ENCODE measurements at places on chromosomes 2 and 18.

DNA sequence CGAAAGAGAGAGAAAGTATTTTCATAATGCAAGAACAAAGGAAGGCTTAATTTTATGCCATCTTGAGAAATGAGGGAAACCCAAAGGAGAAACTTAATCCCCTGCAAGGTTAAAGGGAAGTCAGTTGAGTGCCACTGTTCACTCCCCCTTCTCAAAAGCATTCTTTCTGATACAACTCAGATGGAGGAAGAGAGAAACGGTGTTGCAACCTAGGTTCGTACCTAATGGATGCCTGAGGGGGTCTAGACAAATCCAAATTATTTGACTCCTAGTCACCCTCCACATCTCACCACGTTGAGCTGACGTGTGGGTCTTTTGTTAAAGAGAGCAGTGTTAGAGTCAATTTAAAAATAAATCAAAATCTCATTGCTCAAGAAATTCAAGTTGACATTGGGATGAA, 52.6 kb upstream of the UNC80 start:
- DNase-seq: no peak

DNA sequence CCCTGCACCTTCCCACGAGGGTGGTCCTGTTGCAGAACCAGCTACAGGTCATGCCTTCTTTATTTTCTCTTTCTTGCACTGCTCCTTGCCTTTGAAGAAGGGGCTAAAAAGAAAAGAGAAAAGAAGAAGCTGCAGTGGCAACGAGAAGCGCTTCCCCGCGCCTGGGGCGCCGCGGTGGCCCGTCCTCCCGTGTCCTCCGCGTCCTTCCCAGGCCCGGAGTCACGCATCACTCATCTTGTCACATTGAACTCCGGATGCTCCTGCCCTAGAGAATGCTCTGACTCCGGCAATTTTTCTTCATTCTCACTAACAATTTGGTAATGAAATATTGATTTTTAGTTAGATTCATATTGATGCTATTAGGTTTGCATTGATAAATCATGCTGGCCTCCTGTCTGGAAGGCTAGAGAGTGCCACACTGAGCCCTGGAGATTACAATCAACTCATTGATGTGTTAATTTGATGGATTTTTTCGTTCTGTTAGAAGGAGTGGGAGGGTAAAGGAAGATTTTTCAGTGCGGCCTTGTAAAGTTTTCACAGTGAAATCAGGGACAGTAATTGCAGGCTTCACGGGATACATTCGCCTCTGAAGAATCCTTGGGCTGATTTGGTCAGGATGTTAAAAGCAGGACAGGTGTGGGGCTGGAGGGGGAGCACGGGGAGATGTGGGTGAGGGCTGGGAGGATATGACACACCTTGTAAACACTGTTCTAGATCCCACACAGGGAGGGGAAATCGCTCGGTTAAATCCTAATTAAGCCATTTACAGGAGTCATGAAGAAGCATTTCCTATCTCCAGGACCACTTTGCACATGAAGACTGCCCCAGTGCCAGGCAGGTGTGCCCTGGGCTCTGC, 349.3 kb downstream of the ZNF516 start:
- DNase-seq: no peak

DNA sequence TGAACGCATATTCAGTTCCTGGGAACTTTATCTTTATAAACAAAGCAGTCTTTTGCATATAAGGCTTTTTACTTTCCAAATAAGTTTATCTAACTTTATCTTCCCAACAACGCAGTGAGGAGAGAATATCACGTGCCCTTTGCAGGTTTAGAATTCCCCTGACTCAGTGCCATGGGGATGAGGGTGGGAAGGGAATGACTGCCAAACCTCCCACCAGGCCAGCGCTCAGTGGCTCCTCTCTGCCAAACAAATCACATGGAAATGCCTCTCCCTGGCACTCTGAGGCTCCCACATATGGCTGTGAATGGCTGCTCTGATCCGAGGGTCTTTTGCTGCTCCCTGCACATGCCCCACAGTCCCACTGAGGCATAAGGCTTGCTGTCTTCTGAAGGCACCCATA, 158.3 kb downstream of the DNAH6 start:
- no peak for DNase-seq

- DNase-seq: no peak
These were observed 42.7 kb upstream of the DYSF start for GRCh38 chr2:71410696-71411095.

DNA sequence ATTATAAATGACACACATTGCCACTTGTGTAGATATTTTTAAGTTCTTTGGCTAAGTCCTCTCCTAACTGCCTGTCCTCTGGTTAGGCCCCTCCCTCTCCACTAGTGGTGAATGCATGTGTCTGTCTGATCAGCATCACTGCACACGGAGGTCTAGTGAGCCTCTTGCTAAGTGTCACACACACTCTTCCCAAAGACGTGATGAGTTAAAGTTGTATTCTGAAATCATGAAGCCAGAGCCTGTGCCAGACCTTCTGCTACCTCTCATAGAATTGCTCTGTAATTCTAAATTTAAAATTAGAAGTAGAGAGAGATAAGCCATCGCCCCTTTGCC, 41.3 kb downstream of the RALB start:
- DNase-seq: no peak

DNA sequence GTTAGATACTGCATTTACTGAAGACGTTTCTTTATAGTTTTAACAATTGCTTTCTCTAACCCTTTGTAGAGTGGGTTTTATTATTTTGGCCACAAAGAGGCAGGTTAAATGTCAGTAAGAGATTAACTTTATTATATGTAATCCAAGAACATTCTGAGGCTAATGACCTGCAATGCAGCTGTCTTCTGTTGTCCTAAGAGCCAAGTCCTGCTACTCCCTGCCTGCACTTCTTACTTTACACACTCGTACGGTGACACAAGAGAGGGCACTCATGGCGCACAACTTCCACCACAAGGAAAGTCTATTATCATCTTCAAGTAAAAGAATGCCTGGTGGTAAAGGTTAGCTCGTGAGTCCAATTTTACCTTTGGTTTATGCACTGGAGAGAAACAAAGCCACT, 471.0 kb upstream of the HNMT start:
- DNase-seq: no peak

- no peak for DNase-seq
These were observed 95.3 kb downstream of the EIPR1 start for GRCh38 chr2:3282056-3282998.

GRCh38 chr2:71631411-71631931, 178.1 kb downstream of the DYSF start:
- DNase-seq: no peak

DNA sequence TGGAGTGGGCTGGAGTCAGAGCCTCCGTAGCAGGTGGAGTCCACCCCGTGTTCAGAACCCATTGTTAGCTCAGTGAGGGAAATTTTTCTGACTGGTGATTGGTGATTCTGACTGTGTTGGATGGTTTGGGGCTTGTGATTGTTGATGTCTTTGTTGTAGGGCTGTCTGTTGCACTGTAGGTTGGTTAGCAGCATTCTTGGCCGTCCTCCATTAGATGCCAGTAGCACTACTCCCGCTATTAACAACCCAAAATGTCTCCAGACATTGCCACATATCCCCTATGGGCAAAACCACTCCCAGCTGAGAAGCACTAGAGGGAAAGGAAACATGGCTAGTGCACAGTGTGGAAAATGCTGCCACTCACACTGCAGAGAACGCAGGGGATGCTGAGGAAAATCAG, 51.7 kb downstream of the ARMC9 start:
- no peak for DNase-seq

- DNase-seq: no peak
These were observed 1.3 kb downstream of the GBX2 start for GRCh38 chr2:236166796-236167296.

DNA sequence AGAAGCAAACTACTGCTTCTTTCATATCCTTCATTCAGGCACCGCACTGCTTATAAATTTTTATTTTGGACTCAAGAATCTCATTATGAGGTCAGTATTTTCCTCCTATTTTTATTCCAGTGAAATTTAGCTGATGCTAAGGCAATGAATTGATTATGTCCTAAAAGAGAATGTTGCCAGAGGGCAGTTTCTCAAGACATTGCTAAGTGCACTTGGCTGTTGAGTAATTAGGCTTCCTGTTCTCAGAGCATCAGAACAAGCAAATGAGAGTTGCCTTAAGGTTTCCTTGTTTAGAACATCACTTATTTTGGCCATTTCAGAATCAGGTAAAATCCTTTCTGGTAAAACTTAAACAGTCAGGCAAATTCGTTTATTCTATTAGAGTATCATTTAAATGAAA, 548.6 kb upstream of the ZEB2 start:
- no peak for DNase-seq

DNA sequence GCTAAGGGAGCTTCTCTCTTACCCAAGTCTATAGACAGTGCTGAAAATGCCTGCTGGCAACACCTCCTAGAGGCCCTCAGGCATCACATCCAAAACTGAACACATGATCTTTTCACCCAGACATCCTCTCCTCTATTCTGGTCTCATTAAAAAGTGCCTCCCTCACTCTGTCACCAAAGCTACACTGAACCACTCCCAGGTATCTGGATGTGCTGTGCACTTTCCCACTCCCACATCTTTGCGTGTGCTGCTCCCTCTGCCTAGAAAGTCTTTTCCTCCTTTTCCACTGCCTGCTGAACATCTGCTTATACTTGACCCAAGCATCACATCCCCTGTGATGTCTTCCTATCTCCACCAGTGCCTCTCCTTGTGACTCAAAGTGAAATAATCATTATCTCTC, 26.1 kb upstream of the STPG4 start:
- DNase-seq: no peak

- DNase-seq: no peak
These were observed 56.6 kb downstream of the ATIC start for GRCh38 chr2:215368493-215368809.

DNA sequence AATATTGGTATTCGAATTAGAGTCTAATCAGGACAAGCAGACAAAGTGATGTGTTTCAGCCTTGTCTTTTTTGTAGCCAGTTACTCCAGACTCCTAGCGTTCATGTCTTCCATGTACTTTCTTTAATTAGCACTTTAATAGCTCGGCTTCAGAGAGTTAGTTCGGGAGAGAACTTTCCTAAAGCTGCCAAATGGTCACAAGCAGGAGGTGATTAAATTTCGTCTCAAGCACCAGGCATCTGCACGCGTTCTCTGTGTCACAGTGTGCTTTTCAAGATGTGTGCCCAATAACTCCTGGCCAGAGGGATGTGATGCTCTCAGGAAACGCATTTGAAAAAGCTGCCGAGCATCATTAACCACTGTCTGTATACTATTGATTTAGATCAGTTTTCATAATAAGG, 790.8 kb downstream of the SOCS6 start:
- no peak for DNase-seq

GRCh38 chr18:38464024-38464423, 898.4 kb upstream of the CELF4 start:
- no peak for DNase-seq

- no peak for DNase-seq
These were observed 46.6 kb downstream of the USP40 start for GRCh38 chr2:233519787-233520611.

DNA sequence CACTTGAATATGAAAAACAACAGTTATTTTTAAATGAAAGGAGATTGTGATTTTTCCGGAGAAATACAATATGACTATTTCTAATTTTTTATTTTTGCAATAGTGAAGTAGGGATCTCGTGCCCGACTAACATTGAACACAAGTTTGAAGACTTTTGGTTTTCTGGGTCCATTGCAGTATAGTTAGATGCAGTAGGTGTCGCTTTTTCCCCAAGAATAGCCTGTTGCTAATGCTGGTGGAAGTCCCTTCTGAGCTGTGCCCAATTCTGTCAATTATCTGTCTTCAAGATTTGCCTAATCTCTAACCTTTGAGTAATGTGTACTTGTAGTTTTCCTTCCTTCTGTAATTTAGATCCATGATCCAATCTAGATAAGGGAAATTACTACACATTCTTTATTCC, 36.5 kb downstream of the SEMA4F start:
- DNase-seq: no peak

- no peak for DNase-seq
These were observed 694.1 kb downstream of the PLCL1 start for GRCh38 chr2:198498516-198498915.

GRCh38 chr2:238585836-238586821, 159.4 kb downstream of the ASB1 start:
- no peak for DNase-seq

DNA sequence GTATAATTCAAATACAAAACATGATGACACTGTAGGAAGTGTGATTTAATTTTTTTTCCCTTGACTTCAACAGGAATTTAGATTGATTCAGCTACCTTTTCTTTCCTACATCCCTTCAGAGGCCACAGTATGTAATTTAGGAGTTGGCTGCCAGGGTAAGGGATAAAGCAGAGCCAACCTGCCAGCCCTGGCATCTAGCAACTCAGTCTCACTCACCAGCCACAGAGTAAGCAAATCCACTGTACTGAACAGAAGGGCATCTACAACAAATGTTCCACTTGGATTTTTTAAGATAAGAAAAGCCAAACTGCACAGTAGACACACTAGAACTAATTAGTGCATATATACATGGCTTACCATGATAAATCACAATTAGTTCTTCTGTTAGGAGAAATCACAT, 54.3 kb upstream of the PEX13 start:
- DNase-seq: no peak

GRCh38 chr2:88866756-88867155, 175.3 kb downstream of the RPIA start:
- DNase-seq: no peak

DNA sequence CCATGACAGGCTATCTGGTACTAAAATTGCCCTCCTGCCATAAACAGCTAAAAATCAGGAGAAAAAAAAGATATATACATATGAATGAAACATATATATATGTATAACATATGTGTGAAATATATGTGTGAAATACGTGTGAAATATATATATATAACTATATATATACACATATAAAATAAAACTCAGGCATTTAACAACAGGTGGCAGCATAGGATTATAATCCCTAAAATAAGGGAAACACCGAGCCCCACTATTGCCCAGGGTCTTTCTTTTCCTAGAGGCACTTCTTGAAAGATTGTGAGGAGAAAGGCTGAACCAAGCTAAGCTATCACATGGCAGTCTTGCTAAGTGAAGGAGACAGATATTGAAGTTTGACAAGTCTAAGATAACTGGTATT, 65.9 kb upstream of the CYTIP start:
- DNase-seq: no peak

DNA sequence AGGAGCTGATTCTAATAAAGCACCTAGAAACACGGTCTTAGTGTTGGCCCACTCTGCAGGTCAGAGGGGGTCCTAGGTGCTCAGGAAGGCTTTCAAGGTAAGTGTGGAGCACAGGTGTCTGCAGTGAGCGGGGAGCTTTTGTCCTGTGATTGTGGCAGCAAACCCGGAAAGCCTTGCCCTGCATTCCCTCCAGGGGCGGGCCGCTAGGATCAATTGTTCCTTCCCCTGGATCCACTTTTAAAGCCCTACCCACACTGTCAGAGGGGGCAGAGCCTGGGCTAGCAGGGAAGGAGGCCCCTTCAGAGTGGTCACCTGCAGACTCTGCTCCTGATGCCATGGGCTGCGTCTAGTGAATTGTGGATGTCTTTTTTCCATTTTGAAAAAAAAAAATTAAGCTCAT, 176.0 kb downstream of the CTIF start:
- no peak for DNase-seq

- DNase-seq: no peak
These were observed 1.3 kb upstream of the SCYGR3 start for GRCh38 chr2:227615906-227616305.

All from stimulated activated CD8-positive, alpha-beta memory T cell treated with anti-CD3 and anti-CD28 coated beads, Interleukin-12 subunit alpha, Interleukin-12 subunit beta, amount 100 ng/mL, for 1 hour (primary cell).